Myocyte (in vitro differentiated cells): ENCODE measurements at places on chromosomes 11 and 22. TPM values are rescaled to one million over a fixed set of nuclear protein-coding genes. Genes with fewer than 3 reads are reported as not detected.
A peak's percentile ranks its signal among the peaks of the same experiment; 100 is the strongest.

GRCh38 chr11:101436511-101437142, 147.2 kb downstream of the TRPC6 start:
- DNase-seq: peak; percentile 41

DNA sequence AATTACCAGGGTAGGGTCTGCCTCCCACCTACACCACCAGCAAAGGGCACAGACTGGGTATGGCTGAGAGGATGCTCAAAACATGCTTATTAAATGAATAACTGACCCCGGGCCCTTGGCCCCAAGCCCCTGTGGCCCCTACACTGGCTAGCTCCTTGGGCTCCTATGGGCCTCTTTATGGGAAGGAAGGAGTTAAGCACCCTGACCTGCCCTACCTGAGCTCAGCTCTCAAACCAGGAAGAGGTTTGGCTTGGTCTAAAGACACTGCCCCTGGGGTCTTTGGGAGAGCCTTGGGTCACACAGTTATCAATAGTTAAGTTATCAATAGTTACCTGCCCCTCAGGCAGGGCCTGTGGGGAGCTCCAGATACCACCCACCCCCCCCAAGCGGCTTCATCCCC, 1.2 kb downstream of the USH1C start:
- DNase-seq: no peak

DNA sequence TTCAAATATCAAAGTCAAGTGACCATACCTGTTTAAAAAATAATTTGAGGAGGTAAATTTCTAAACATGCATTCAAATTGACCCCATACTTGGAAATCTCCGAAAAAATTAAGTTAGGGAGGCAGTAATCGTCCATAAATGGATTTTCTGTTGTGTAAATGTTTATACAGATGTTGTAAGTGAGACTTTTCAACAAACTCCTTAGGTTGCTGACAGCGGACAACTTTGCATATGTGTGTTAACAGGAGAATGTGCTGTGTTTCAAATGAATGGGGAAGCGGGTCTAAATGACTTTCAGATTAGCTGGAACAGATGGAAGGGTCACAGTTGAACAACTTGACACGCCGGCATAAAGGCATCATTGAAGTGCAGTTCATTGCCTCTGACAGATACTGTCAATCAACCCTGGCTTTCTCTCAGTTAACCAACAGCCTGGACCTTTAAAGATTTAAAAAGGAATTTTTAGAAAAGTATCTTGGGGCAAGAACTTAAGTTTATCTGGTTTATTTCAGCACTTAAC, 98.2 kb upstream of the DBX1 start:
- no peak for DNase-seq

GRCh38 chr11:122085264-122085663, 30.8 kb downstream of the BLID start:
- peak; percentile 96 for DNase-seq

DNA sequence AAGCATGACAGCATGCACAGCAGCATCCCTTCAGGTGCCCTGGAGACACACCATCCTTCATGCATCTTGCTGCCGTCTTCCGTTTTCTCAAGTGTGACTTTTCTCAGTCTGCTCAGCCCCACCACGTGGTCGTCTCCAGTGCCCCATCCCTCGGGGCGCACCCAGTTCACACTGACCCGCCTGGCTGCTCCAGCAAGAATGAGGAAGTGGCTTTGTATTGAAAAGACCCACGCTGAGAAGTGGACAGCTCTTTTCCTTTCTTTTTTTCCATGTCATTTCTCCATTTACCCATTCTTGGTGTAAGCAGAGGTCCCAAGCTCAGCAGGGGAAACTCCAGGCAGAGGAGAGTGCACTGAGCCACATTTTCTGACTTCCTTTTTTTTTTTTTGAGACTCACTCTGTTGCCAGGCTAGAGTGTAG, 14.5 kb downstream of the SERPINH1 start:
- DNase-seq: no peak

DNA sequence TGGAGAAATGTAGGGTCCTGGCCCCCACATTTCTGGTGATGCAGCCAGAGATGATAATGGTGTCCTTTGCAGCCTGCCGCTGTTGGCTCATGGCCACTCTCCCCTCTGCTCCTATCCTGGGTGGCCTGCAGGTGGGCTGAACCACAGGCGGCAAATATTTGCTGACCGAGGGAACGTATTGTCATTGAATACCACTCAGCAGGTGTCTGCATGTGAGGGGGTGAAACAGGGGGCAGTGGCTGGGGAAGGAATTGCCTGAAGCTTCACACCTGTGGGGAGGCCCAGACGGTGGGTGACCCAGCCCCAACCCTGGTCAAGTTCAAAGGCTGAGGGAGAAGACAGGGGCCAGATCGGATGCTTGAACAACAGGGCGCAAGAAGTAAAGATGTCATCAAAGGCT, 73.3 kb upstream of the WNT11 start:
- DNase-seq: no peak

DNA sequence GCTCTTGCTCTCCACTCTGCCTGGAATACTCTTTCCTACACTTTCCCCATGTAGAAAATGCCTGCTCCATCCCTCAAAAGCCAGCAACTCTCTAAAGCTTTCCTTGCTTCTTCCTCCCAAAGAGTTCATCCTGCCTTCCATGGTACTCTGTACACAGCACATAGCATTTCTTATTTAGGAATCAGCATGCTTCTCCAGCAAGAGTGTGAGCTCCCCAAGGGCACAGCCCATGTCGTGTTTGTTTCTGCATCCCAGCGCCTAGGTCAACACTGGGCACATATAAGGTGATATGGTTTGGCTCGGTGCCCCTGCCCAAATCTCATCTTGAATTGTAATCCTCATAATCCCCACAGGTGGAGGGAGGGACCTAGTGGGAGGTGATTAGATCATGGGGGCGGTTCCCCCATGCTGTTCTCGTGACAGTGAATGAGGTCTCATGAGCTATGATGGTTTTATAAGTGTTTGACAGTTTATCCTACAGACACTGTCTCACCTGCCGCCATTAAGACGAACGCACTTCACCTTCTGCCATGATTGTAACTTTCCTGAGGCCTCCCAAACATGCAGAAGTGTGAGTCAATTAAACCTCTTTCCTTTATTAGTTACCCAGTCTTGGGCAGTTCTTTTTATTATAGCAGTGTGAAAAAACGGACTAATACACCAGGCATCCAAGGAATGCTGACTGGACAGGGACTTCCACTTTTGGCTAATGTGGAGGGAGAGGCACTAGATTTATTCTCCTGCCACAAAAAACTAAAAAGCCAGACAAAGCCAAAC, 8.2 kb downstream of the VPS37C start:
- DNase-seq: peak; percentile 85

- DNase-seq: no peak
Measured at GRCh38 chr11:74721479-74721835, 9.8 kb downstream of the CHRDL2 start.

DNA sequence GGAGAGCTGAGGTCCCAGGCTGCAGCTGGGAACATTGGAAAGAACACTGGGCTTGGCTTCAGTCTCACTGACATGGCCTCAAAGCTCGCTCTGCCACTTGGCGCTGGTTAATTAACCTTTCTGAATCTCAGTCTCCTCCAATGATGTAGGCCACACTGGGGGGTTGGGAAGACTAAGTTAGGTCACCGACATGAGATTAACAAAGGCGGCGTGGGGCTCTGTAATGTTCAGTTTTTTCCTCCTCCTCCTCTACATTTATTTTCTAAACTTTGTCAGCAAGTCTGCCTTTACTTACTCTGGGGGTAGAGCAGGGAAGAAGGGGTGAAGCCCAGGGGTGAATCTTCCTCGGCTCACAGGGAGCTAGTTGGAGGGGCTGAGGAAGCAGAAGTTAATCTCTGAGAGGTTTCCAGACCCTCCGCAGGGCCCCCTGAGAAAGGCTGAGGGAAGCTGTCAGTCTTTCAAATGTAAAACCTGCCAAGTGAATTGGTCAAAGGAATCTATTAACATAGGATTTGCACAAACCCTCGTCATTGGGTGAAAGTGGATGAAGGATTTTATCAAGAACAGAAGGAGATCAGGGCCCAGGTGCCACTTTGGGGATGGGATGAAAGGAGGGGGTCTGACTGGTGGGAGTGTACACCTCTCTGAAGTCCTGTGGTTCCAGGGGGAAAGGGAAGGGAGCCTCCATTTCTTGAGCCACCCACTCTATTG, 32.1 kb upstream of the TENM4 start:
- no peak for DNase-seq

GRCh38 chr11:107275632-107276031, 182.0 kb downstream of the CWF19L2 start:
- DNase-seq: peak; percentile 4

GRCh38 chr11:2932850-2933251, 3.6 kb upstream of the PHLDA2 start:
- no peak for DNase-seq

GRCh38 chr11:5258543-5259262, 4.1 kb upstream of the HBG2 start:
- DNase-seq: no peak

- DNase-seq: no peak
Measured at GRCh38 chr11:14555818-14556217, 35.6 kb upstream of the PSMA1 start.

DNA sequence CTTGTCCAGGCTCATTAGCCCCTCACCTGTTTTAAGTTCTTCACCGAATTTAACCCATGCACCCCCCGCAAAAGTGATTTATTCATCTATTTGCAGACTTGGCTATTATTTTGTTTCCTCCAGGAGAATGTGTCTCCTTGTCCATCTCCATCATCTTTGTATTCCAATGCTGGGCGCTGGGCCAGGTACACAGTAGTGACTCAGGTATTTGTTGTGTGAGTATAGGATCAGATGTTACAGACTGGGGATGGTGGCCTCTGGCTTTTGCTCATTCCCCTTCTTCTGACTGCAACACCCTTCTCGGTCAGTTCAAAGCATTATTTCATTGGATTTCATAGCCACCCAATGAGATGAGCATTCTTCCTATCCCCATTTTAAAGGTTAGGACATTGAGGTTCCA, 408.2 kb downstream of the MN1 start:
- DNase-seq: no peak

GRCh38 chr11:17921659-17922415, 91.0 kb downstream of the SERGEF start:
- DNase-seq: peak; percentile 68

GRCh38 chr11:83153764-83154163, 3.2 kb upstream of the PCF11 start:
- no peak for DNase-seq

DNA sequence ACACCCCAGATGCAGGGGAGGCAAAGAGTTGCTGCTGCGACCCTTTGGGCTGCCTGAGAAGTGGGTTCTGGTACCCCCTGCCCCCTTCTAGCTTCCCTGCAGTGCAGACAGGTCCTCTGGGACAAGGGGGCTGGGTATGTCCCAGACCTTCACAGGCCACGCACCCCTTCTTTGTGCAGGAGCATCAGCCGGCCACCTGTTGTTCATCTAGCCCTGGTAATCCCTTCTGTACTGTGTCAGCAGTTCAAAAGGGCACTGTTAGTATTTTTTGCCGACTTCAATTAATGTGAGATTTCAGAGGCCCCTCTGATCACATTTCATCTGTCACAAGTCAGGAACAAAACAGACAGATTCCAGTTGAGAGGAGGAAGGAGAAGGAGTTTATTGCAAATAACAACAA, 49.9 kb downstream of the ALX4 start:
- peak; percentile 60 for DNase-seq

DNA sequence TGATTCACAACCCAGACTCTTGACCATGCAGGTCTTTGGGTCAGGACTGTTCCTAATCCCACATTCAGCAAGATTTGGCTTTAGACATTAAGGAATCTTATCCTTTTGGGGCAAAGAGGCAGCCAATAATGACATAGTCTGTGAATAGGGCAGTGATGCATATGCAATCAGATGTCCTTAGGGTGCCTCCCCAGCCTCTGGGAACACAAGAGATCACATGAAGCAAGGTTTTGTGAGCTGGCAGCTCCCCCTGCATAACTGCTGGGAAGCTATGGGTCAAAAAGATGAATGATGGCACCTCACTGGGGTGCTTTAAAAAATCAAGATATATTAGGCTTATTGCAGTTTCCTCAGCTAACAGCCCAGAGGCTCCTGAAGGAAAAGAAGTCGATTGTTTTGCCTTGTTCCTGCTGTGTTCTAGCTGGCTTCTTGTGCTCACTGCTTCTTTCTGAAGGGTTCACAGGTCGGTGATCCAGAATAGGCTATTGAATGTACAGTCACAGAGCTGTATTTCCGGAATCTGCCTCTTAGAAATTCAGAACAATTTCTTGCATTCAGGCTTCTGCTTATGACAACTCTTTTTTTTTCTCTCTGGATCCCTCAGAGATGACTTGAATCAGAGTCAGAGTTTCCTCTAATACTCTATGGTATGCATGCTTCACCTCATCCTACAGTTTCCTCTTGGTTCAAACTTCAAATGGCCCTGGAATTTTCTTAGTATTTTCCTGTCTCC, 31.7 kb downstream of the INSC start:
- DNase-seq: no peak

DNA sequence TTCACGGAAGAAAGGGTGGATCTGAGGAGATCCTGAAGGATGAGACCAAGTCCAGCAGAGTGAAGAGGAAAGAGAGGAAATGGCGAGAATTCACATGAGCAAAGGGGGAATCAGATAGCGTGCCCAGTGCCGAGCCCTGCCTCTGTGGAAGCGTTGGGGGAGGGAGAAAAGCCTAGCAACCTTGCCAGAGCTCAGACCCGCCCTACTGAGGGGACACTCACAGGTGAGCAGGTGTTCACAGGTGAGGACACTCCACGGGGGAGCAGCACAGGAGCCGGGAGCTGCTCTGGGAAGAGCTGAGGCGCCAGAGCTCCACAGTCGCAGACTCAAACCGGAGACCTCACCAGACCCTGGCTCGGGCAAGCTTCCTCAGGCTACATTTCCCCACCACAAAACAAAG, 56.2 kb downstream of the MICAL3 start:
- no peak for DNase-seq

DNA sequence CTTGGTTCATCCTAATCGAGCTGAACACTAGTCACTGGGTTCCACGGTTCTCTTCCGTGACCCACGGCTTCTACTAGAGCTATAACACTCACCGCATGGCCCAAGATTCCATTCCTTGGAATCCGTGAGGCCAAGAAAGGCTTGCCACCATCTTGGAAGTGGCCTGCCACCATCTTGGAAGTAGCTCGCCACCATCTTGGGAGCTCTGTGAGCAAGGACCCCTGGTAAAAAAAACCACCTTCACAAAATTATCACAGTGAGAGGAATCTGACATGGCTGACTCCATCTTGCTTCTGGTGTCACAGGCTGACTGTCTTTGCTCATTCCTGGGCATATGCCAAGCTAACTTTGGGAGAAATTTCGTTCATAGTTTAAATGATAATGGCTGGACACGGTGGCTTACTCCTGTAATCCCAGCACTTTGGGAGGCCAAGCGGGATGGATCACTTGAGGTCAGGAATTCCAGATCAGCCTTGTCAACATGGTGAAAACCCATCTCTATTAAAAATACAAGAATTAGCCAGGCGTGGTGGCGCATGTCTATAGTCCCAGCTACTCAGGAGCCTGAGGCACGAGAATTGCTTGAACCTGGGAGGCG, 18.9 kb upstream of the KCTD14 start:
- DNase-seq: no peak

Gene PAMR1
- total RNA-seq: 1.2 and 3.8 TPM in 2 replicates

Gene DYNC2H1
- total RNA-seq: 16.3 and 18.6 TPM in 2 replicates

Gene CCDC87
- total RNA-seq: 0.26 and 0.45 TPM in 2 replicates

Gene CDC42EP1
- 76.4 and 76.6 TPM in 2 replicates for total RNA-seq

Gene SCGB1A1
- total RNA-seq: not detected in 2 replicates

Gene CCDC89
- 2.5 and 3.5 TPM in 2 replicates for total RNA-seq
